ENCODE measurements at places on chromosomes 2 and 18. TPM values are rescaled to one million over a fixed set of nuclear protein-coding genes. Genes with fewer than 3 reads are reported as not detected.

DNA sequence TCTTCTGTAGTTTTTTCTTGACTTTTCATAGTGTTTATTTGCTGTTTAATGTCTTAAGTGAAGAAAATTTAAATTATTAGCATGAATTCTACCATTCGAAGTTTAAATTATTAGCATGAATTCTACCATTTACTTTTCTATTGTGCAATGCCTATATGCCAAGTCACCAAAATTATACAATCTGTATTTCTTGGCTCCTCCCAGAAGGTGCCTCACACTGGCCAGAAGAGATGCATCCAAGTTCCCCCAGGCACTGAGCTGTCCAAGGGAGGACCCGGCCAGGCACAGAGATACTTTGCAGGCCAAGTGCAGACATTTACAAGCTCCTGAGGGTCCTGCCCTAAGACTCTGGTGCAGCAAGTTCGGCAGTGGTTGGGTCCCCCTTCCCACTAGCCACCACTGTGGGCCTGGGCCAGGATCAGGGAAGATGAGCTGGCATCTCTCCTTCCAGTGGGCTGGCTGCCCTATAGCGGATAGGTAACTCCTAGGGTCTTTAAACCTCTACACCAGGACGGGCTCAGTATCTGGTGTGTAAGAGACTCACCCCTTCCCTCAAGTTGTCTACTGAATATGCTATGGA, 31.3 kb downstream of the TMEM247 start:
- DNase-seq, result no peak

DNA sequence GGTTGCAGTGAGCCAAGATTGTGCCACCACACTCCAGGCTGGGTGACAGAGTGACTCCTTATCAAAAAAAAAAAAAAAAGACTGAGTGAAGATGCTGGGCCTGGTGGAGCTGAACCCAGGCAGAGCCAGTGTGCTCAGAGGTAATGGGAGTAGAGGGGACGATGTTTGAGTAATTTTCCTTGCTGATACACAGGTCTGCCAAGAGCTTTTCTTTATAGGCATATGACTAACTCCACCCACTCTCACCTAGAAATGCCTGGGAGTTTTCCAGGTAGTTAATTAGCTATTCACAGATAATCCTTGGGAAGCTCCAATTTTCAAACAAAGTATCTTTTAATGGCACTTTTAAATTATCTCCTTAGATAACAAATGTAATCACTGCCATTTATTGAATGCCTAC, 33.4 kb upstream of the ACSL3 start:
- DNase-seq, result no peak

DNA sequence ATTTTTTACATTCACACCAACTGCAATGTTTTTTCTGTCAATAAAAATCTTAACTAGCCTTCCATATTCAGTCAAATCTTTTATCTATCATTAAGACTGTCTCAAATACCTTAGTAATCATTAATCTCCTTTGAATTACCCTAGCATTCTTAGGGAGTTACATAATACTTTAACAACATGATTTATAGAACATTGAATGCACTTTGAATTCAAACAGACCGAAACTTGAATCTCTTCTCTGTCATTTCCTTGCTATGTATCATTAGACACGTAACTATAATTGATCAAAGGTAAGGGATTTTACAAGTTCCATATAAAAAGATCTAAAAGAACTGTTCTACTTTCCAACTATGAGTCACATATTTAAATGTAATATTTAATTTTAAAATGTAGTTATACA, 330.9 kb downstream of the RIT2 start:
- no peak for DNase-seq

DNA sequence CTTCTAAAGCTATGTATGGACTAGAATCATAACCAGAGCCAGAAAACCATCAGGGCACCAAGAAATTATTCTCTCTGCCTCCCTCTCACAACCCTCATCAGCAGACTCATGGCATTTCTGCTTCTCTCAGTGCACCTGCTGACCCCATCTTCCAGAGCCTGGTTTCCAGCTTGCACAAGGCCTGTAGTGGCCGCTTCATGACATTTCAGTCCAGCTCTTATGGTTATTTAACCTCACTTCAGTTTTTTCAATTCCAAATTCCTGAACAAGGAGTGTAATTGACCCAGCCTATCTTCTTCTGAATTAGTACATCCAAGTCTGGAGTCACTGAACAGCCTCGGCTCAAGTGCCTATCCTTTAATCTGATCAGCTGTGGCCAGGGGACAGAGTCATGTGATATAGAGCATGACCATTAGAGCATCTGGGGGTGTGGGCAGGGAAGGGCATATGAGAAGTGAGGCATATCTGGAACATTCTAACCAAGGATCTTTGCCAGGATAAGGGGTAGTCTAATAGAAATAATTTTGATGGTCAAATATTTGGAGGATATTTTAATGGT, 97.2 kb upstream of the TMEM17 start:
- no peak for DNase-seq

- peak; percentile 13 for DNase-seq
Measured at GRCh38 chr2:208179028-208179609, 10.7 kb downstream of the C2orf80 start.

DNA sequence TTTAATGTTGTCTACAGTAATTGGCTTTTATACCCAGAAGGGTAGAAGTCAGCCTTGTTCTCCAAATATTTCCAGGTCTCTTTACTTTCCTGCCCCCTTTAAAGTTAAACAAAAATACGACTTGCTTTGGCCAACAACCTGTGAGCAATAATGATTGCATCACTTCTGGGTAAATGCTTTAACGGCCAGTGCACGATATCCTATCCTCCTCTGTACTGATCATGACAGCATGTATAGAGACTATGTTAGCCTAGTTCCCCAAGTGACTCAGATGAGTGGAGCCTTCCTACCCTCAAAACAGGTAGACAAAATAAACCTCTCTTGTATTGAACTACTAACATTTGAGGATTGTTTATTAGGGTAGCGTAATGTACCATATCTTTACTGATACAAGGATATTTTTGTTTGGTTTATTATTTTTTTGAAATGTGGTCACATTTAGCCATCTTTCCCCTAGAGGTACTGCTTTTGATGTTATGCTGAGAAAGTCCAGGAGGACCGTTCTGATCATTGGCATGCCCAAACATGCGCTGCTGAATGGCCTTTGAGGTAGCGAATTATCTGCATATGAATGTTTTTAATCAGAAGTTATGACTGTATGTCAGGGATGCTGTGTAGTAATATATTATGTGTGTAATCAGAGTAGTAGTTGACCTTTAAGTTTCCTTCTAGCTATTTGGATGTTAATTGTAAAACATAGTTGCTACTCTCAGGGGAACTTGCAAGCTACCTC, 262.6 kb upstream of the DCC start:
- peak; percentile 8 for DNase-seq

The CRYBA2 gene
- total RNA-seq, result not detected

The RBMS1 gene
- 49.9 TPM for total RNA-seq

The TDRD15 gene
- not detected for total RNA-seq

The MAP3K19 gene
- not detected for total RNA-seq

The SGPP2 gene
- not detected for total RNA-seq

The CLEC4F gene
- total RNA-seq, result not detected

Data from HT1080 (cell line).